Activated CD4-positive, alpha-beta T cell treated with anti-CD3 and anti-CD28 coated beads for 36 hours (primary cell): ENCODE measurements at places on chromosomes 2 and 18.

- DNase-seq = no peak
These were observed 312.1 kb downstream of the TMX3 start for GRCh38 chr18:68402784-68403183.

GRCh38 chr2:164182116-164182627 lies 439.1 kb downstream of the GRB14 start:
- DNase-seq = no peak

DNA sequence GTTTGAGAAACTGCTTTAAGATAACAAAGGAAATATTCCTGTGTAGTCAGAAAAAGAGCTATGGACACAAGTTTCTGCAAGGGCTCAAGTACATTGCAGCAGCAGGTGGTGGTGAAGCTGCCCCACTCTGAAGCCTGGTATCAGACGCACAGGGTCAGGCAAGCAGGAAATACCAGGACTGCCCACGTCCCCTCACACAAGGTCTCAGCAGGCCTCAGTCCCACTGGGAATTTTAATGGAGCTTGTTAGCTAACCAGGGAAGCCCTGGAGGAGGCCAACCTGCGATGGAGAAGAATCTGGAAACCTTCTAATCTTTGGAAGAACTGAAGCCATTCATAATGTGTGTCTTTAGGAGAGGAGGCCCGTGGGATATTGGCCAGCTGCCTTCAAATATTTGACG lies 168.3 kb downstream of the UXS1 start:
- DNase-seq = no peak

- peak; percentile 62 for DNase-seq
These were observed 115.7 kb upstream of the OSR1 start for GRCh38 chr2:19474128-19474527.

GRCh38 chr2:19288291-19288690 lies 70.1 kb downstream of the OSR1 start:
- no peak for DNase-seq

DNA sequence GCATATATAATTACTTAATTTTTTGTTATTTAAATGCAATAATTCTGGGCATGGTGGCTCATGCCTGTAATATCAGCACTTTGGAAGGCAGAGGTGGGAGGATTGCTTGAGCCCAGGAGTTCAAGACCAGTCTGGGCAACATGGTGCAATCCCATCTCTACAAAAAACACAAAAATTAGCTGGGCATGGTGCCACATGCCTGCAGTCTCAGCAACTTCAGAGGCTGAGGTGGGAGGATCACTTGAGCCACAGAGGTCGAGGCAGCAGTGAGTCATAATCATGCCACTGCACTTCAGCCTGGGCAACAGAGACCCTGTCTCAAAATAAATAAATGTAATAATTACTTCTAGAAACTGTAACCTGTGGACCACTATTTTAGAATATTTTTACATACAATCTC lies 21.5 kb upstream of the TMEM87B start:
- DNase-seq = no peak

DNA sequence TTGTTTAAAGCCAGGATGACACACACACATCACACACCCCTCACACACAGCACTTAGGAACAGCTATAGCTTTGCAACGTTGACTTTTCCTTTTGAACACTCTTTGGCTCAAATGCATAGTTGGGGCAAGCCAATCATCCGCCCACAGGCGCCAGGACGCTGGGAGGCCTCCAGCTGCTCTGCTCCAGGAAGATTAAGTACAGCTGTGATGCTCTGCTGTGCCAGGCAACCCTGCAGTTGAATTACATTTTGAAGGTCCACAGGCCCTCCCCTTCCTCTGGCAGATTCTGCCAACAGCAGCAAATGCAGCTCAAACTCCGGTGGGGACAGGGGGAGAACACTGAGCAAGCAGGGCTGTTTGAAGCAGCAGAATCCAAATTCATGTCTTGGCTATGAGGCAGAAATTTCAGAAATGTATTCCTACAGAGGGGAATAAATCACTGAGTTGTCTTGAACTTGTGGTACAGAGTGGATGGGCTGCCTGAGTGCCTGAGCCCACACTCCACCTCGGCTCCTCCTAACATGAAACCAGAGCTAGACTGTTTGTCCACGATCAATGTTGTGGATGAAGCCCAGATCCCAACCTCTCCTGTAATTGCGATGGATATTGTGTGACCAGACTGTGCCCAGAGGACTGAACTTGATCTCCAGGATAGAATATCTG lies 86.5 kb upstream of the PPP1CB start:
- no peak for DNase-seq

- no peak for DNase-seq
These were observed 54.1 kb downstream of the BAZ2B start for GRCh38 chr2:159562248-159562647.

DNA sequence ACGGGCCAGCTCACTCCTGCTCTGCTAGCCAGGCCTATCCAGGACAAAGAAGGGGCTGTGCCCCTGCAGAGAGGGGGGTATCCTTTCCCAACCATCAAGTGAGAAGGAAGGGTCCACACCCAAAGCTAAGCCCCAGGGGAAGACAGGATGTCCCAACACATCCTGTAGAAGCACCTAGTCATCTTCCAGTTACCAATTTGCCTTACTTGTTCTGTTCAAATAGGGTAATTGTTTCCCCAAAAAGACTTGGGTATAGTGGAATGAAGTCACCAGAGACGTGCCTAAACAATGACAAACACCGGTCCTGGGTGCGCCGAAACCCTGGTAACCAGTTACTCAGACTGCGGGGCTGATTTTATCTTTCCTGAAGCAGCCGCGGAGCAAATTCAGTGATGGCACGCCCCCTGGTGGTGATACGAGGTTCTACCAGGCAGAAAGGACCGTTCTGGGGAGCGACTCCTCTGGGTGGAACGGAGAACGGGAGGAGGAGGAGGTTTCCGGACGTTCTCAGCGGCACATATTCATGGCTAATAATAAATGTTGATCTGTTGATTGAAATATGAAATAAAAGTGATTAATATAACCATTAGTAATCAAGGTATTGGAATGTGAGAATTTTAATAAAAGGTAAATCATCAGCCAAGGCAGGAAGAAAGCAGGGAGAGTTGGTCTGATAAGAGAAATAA lies 109.3 kb upstream of the STON1 start:
- peak; percentile 97 for DNase-seq

- DNase-seq = no peak
These were observed 66.5 kb downstream of the DPP4 start for GRCh38 chr2:162007447-162008040.
